ENCODE measurements at places on chromosomes 3 and 15. TPM values are rescaled to one million over a fixed set of nuclear protein-coding genes. Genes with fewer than 3 reads are reported as not detected.

The CYP19A1 gene
- 3.1 TPM for total RNA-seq

The SEMA3B gene
- total RNA-seq, result 9.7 TPM

The NFKBIZ gene
- 38.3 TPM for total RNA-seq

The LYZL4 gene
- total RNA-seq, result not detected

The ANKRD63 gene
- not detected for total RNA-seq

The CHRNA7 gene
- total RNA-seq, result 0.18 TPM

The P3H2 gene
- 15.6 TPM for total RNA-seq

The IQCF5 gene
- total RNA-seq, result not detected

The MAGEL2 gene
- under 0.01 TPM for total RNA-seq

The DLL4 gene
- 0.09 TPM for total RNA-seq

The MUC4 gene
- total RNA-seq, result not detected

The RBP2 gene
- total RNA-seq, result not detected

The TNFAIP8L3 gene
- 22.4 TPM for total RNA-seq

The GPR87 gene
- 0.18 TPM for total RNA-seq
